ENCODE measurements at places on chromosomes 12 and 14.

DNA sequence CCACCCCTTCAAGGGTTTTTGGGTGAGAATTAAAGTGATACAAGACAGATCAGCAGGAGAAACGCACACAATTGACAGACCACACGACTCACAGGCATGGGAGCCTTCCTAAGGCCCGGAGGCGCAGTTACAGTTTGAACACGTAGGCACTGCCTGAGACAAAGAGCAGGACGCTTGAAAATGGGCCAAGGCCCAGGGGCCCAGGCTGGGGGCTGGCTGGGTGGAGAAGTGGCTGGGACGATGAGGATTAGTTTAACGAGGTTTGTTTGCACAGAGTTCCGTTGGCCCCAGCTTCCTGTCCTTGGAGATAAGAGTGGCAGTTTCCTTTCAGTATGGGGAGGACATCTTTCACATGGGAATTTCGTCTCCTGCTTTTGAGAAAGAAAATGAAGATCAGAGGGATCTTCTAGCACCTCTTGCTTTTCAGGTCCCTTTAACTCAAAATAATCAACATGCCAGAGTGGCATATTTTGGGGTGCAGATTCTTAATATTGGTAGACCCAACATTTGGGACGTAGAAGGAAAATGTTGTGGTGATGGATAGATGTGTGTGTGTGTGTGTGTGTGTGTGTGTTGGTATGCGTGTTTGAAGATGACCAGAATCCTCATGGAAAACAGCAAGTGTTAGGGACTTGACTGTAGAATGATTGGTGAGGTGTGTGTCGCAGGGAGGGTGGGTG, 44.6 kb downstream of the DLK1 start:
- no peak for DNase-seq

DNA sequence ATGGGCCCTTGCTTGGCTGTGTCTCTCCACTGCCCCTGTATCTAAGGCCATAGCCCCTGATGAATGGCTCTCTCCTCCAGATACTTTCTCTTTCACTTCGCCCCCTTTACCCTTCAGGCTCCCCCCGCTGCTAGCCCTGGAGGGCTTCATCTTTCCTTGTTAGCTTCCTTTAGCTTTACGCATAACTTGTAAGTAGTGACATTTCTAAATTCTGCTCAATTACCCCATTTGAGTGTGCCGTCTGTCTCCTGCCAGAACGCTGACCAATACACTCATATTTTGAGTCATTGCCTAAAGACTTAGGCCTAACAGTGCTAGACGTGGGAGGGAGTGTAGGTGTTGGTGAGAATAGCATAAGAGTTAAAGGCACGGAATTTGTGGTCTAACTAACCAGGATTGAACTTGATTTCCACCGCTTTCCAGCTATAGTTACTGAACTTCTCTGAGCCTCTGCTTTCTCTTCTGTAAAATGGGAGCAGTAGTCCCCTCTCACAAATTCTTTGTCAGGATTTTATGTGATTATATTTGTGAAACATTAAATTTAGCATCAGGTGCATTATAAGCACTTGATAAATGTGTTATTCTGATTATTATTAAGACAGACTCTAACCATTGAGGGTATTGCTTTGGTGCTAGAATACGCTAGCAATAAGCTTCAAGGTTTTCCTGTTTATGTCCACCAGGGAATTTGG, 129.3 kb downstream of the ZFP36L1 start:
- DNase-seq = no peak

- no peak for DNase-seq
Measured at GRCh38 chr14:67987606-67988005, 168.0 kb downstream of the RAD51B start.

- DNase-seq = no peak
Measured at GRCh38 chr14:36950812-36951211, 221.6 kb downstream of the SLC25A21 start.

GRCh38 chr12:11882301-11883019, 188.3 kb upstream of the BCL2L14 start:
- DNase-seq = no peak

GRCh38 chr14:70640938-70641547, 673 bp upstream of the TTC9 start:
- peak; percentile 26 for DNase-seq

- DNase-seq = no peak
Measured at GRCh38 chr12:124828264-124829007, 35.2 kb downstream of the SCARB1 start.

DNA sequence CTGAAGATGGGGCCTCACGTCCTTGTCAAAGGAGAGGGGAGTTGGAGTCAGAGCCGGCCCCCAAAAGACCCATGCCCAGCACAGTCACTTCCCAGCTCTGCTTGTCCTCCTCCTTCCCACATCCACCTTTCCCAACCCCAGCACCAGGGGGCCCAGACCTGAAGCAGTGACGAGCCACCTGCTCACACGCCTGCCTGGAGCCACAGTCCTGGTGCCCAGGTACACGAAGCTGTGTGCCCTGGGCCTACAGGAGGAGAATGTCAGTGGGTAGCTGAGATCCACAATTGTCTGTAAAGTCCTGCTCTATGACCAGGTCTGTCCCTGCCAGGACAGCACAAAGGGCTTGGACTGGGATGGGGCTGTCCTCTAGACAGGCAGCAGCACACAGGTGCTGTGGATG, 126.8 kb upstream of the PZP start:
- DNase-seq = no peak

GRCh38 chr14:46233786-46234185, 417.8 kb downstream of the RPL10L start:
- no peak for DNase-seq

DNA sequence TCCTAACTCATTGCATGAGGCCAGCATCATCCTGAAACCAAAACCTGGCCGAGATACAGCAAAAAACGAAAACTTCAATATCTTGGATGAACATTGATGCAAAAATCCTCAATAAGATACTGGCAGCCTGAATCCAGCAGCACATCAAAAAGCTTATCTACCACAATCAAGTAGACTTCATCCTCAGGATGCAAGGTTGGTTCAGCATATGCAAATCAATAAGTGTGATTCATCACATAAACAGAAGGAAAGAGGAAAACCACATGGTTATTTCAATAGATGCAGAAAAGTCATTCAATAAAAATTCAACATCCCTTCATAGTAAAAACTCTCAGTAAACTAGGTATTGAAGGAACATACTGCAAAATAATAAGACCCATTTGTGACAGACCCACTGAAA, 56.5 kb upstream of the PPFIA2 start:
- no peak for DNase-seq

GRCh38 chr14:22282949-22283348, 306.1 kb downstream of the DAD1 start:
- no peak for DNase-seq

DNA sequence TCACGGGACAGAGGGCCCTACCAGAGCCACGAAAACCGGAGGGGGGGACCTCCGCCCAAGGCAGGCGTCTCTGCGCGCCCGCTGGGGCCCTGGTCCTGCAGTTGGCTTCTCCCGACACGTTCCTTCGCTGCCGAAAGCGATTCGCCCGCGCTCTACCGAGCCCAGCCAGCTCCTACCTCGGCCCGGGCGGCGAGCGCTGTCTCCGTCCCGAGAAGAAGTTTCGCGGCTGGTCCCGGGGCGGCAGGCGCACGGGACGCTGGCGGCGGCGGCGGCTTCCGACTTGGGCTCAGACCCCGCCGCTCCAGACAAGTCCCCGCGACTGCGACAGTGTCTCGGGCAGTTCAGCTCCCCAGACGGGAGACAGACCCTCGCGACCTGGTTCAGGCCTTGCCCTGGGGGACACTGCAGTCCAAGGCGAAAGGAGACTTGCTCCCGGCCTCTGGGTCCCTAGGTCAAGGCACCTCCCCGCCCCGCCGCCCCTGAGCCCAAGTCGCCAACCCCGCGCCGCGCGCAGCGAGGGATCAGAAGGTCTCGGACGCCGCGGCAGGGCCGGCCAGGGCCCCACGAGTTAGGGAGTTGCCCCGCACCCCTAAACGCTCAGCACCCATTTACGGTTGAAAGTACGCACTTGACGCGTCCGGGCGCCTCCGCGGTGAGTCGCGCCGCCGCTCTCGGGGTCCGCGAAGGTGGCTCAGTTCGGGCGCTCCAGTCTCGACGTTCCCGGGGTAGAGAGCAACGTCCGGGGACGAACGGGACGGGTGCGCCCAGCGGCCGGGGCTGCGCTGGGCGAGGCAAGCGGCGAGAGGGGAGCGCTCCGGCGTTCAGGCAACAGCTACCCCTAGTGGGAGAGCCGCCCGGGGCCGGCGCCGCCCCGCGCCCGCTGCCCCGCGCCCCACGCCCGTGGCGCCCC, 1.4 kb upstream of the DIO3 start:
- DNase-seq = no peak

DNA sequence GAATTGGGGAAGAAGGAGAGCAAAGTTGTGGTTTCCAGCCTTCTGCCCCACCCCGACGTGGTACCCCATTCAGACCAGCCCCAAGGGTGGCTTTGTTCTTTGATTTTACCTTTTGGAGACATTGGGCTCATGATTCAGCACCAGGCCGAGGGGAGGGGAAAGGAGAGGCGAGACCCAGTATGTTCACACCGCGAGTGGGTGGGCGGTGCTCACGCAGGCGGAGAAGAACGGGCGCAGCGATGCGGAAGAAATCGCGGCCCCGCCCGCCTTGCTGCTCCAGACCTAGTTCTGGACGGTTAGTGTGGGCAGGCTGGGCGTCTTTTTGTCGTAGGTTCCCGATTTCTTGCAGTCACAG, 963 bp downstream of the ATL1 start:
- DNase-seq = no peak

GRCh38 chr12:69988481-69989321, 163.7 kb downstream of the MYRFL start:
- no peak for DNase-seq

DNA sequence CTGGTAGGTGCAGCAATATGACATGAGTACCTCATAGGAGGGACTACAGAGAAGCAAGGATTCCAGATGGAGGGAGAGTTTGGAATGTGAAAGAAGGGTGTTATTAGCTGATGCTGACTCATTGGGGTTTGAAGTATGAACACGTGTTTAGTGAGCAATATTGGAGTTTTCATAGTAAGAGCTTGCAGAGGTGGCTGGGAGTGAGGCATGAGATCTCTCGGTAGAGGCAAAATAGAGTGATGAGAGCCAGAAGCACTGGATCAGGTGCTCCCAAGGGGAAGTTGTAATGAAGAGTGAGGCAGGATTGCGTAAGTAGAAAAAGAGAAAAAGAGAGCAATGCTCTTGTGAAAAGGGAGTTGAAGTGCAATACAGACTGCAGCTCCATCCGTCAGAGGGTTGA, 42.1 kb downstream of the MGST1 start:
- DNase-seq = no peak

DNA sequence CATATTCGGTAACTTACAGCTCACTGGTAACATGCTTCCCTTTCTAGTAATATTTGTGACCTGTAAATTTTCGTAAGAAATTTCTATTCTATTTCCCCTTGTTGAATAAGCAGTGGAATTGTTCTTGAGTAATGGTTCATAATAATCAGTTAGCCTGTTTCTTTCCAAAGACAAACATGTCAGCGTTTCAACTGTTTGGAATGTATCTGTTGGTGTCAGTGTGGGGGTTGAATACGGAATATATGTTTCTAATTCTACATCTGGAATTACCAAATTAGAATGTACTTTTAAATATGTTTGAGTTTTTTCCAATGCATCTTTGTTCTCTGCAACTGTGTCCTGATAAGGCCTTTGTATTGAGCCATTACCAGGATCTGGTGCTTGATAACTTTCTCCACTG, 2.0 kb downstream of the BBS10 start:
- DNase-seq = no peak

GRCh38 chr12:108162207-108162606, 33.1 kb downstream of the WSCD2 start:
- DNase-seq = no peak

DNA sequence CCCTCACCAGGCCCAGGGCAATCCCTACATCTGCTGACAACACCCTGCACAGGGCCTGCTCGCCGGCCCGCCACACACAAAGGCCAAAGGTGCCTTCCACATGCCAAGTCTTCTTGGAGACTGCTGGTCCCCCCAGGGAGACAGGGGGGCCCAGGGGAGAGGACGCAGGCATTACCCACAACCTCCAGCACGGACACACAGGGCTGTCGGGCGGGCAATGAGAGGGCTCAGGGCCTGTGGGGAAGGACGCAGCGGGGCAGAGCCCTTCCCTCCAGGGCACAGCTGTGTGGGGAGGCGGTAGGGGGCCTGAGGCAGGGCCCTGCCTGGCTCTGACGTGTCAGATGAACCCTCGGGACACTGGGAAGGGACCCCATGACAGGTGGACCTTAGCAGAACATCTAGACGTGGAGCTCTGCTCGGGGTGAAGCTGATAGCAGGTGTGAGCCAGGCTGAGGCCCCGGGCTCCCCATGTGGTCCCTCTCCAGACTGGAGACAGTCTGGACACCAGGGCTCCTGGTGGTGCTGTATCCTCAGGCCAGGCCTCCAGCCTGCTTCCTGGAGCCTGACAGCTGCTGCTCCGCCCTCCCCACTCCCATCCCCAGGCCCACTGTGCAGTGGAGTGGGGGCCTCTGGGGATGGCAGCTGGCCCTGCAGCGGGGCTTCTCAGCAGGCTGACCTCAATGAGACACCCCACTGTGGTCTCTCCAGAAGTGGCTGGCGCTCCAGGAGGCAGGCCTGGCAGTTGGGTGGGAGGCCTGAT, 31.6 kb upstream of the NUDT14 start:
- DNase-seq = no peak

DNA sequence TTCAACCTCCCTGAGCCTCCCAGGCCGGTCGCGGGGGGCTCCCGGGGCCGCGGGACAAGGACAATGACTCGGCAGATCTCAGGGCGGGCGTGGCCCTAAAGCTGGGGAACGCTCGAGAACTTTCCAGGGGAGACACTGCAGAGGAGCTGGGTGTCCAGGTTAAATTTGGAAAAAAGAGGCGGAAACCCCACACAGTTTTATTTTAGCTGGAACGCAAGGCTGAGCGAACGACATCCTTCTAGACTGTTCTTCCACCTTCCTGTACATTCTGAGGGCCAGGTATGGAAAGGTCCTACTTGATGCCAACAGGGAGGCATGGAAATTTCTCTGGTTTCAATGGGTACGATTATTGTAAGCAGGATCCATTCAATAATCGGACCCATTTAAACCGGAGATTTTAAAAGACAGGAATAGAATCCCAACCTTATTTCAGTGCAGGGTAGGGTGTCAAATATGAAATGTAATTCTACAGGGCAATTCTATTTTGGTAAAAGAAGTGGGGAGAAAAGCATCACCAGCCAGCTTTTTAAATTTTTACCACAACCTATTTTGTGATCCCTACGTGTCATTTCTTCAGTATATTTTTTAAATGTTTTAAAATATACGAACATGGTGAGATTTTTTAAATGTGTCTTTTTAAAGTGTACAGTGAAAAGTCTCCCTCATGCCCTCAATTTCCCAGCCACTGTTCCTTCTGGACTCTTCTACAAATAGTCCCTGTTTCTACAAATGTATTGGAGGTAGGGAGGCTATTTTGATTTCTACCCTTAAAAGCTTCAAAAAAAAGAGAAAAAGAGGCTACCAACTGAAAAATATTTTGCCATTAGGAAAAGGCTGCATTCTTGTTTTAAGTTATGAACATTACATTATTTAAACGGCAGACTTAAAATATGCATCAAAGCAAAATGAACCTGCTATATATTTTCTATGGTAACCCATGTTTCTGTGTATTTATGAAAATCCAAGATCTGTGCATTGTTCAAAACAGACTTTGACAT, 1.1 kb upstream of the UBC start:
- DNase-seq = no peak

GRCh38 chr12:76508128-76508980, 51.2 kb downstream of the OSBPL8 start:
- DNase-seq = no peak

- no peak for DNase-seq
Measured at GRCh38 chr12:109064143-109064542, 11.8 kb downstream of the USP30 start.

- DNase-seq = no peak
Measured at GRCh38 chr12:56520506-56520905, 1.1 kb upstream of the RBMS2 start.

- DNase-seq = no peak
Measured at GRCh38 chr14:43988989-43989388, 518.1 kb downstream of the FSCB start.
